ENCODE measurements at places on chromosomes 3 and 15.

- DNase-seq, result no peak
These were observed 1.2 kb downstream of the COX17 start for GRCh38 chr3:119676020-119676419.

DNA sequence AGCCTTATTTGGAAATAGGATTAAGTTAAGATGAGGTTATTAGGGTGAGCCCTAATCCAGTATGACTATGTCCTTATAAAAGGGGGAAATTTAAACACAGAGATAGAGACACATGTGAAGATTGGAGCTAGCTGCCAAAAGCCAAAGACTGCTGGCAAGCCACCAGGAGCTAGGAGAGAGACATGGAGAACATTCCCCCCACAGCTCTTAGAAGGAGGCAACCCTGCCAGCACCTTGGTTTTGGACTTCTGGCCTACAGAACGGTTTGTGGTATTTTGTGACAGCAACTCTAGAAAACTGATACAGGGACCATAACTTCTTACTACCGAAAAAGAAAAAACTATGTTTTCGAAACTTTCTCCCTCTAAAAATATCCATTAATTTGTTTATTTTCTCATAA is 245.3 kb upstream of the RARB start:
- DNase-seq, result peak; percentile 4

GRCh38 chr3:34053626-34054025 is 255.2 kb downstream of the PDCD6IP start:
- DNase-seq, result no peak

DNA sequence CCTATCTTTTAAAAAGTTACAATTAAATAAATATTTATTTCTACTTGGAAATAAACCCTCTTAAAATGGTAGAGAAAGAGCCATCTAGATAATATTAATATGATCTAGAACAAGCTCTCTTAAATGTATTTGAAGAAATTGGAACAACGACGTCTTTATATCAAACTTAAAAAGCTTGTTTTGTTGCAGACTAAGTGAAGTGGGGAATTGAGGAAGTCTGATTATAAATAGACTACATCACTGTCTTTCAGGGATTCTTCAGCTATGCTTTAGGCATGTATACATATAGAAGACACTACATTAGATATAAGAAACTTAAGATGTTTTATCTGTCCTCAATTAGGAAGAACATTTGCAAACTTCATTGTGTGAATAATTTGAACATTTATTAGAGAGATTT is 1.8 kb downstream of the BCHE start:
- no peak for DNase-seq

DNA sequence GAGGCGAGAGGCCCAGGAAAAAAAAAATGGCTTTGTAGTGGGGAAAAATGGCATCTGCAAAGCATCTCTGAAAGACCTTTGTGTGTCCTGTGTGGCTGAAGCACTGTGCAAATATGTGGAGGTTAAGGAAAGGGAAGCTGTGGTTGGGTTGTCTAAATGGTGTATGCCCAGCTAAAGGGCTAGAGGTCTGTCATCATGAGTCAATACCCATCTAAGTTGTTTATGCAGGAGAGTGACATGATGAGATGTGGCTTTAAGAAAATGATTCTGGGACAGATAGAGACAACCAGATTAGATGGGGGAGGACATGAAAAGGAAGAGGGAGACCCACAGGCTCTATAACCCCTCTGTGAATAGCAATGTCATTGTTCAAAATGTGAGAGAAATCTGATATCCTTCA is 280.7 kb downstream of the MFSD1 start:
- DNase-seq, result peak; percentile 59

DNA sequence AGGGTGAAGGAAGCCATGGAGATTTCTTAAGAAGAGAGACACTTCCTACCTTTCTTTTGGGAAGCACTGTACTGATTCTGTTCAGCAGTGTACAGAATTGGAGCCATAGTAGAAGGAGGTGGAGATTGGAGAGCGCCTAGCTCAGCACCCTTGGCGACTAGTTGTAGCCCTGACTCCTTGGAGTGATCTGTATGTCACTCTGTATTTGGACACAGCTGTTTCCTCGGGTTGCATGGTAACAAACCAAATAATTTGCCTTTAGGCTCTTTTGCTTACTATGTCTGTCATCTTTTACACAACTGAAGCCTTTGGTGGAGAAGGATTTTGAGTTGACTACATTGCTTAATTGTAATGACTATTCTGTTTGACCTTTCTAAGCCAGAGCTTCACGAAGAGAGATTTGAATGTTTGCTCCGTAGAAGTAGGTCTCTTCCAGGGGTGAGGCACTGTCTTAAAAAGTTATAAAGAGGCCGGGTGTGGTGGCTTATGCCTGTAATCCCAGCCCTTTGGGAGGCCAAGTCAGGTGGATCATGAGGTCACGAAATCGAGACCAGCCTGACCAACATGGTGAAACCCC is 77.1 kb downstream of the AKAP13 start:
- DNase-seq, result no peak

- DNase-seq, result no peak
These were observed 101.2 kb downstream of the WDR72 start for GRCh38 chr15:53658255-53658654.

GRCh38 chr3:45976191-45977091 is 19.2 kb downstream of the FYCO1 start:
- DNase-seq, result no peak

GRCh38 chr3:8256441-8257071 is 245.1 kb upstream of the LMCD1 start:
- no peak for DNase-seq

GRCh38 chr3:12401208-12401607 is 83.1 kb upstream of the TSEN2 start:
- no peak for DNase-seq

DNA sequence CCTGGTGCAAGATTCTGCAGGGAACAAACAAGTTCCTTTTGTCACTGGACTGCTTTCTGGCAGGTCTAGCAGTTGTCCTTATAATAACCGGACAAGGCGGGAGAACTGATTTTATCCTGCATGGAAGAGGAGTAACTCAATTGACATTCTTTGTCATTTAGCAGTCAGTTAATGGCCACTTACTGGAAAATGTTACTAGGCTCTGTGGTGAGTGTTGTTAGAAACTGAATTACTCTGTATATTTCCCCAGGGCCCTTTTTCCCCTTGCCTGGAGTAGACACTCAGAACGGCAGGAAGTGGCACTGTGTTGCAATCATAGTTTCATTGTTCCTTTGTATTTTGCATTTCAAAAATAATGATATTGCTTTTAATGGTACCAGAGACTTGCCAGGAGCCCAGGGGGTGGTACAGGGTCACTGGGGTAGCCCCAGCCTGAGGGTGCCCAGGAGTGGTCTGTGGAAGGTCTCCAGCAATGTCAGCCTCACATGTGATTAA is 318.6 kb upstream of the LRRFIP2 start:
- DNase-seq, result peak; percentile 71

DNA sequence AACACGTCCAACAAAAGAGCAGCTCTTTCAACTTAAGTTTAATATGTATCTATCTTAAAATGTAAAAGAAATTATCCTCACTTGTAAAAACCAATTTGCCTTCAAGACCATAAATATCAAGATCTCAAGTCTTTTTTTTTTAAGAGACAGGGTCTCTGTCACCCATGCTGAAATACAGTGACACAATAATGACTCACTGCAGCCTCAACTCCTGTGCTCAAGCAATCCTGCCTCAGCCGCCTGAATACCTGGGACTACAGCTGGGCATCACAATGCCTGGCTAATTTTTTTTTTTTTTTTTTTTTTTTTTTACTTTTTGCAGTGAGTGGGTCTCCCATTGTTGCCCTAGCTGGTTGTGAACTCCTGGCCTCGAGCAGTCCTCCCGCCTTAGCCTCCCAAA is 26.0 kb downstream of the ACAP2 start:
- no peak for DNase-seq

DNA sequence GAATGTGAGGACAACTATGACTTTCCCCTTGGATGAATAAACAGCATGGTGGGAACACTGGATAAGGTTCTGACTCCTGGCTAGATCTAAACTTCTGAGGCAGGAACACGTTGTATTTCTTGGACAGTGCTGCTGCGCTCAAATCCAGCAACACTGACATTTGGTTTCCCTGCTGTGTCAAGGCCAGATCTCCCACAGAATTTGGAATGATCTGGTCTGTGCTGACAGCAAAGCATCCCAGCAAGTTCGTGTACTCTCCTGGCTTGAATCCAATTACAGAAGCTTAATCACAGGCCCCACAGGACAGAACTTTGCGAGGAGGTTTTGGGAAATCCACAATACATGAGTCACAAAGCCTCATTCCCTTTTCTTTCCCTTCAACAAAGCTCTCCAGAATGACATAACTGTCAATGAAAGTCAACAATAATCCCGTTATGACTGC is 92.5 kb downstream of the ADAMTS9 start:
- DNase-seq, result peak; percentile 99

DNA sequence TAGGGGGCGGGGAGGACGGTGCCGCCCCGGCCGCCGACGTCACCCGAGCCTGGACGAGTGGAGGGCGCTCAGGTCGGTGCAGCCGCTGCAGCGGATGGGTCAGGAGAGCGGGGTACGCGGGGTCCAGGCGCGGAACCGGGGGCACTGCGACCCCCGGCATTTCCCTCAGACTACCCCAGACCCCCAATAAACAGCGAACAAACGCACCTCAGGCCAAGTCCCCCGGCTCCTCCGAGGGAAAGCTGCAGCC is 78.9 kb downstream of the IQSEC1 start:
- DNase-seq, result no peak

- peak; percentile 62 for DNase-seq
These were observed 21.3 kb downstream of the VGLL3 start for GRCh38 chr3:86969500-86970189.

DNA sequence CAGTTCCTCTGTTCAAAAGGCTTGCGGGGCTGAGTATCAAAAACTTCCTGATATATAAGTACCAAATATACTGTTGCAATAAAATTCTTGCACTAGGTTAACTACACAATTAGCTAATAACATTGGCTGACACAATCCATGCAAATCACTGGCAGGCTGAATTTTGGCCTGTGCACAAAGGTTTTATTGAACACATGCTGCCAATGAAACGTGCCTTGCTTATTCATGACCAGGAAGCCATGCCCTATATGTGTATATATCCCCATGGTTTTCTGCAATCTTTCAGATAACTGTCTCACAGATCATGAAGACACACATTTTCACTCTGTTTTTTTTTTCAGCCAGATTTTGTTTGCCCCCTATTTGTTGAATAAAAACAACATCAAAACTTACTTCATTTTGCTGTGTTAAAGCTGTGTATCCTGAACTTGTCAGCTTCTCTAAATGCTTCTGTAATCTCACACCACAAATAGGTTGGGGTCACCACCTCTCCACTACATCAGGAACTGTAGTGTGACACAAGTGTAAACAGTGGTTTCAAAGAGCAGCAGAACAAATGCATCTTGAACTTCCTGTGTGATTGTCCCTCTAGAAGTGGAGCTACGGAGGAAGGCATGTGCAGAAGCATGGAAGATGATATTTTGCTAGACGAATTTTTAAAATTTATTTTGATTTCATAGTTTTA is 920.7 kb upstream of the NR2F2 start:
- no peak for DNase-seq

- no peak for DNase-seq
These were observed 19.8 kb downstream of the CDV3 start for GRCh38 chr3:133593243-133593642.

- no peak for DNase-seq
These were observed 30.5 kb downstream of the RFTN1 start for GRCh38 chr3:16482770-16483531.

DNA sequence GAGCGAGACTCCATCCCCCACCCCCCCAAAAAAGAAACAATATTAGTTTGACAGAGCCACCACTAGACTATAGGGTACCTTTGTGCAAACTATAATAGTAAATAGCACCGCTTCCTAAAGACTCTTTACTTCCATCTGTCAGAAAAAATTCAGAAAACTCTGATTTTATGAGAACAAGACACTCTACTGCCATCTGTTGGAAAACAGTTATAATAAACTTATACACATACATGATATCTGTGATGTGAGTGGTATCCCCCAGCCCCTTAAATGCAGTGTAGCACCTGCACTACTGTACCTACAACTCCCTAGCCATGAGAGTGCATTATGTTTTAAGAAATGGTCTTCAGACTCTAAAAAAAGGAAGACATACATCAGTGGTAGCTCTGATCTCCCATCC is 47.1 kb upstream of the CTDSPL start:
- no peak for DNase-seq

- DNase-seq, result peak; percentile 70
These were observed at the start of gene UCN2 for GRCh38 chr3:48563382-48563918. Gene UCN2, minus strand, starts transcription at chr3:48563781. Its CDS starts 657 bp downstream, at chr3:48563124.

DNA sequence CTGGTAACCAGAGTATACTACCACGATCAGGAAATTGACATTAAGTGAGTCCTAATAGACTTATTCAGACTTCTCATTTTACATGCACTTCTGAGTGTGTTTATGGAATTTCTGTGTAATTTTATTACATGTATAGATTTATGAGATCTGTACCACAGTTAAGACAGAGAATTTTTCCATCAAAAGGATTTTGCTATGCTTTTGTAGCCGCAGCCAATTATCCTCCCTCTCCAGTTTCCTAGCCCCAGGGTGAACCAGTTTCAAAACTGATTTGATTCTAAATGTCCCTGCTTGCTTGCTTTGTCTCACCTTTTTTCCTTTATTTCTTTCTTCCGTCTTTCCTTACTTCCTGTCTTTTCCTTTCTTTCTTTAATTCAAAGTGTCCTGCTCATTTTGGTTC is 661.2 kb upstream of the BCHE start:
- DNase-seq, result no peak

- DNase-seq, result no peak
These were observed 69.4 kb downstream of the SLCO3A1 start for GRCh38 chr15:91922646-91923547.

- DNase-seq, result no peak
These were observed 39.0 kb downstream of the CHDH start for GRCh38 chr3:53807117-53807810.

DNA sequence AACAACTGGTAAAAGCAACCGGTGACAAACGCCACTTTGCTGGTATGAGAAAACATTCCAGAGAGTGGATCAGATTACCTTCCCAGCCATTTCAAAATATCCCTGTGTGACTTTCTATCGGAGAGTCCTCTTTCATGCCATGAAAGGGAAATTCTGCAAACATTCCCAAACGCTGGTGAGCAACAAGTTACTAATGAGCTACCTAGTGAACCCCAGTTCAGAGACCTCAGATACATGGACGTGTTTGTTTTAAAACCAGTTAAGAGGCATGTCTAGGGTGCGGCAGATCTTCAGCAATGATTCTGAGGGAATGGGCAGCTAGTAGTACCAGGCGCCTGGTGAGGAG is 418.2 kb upstream of the NR2F2 start:
- DNase-seq, result peak; percentile 9

Measured in fibroblast of skin of scalp (primary cell).